Activated CD4-positive, alpha-beta T cell treated with anti-CD3 and anti-CD28 coated beads, Interleukin-2, amount 50 U/mL, for 4 hours (primary cell): ENCODE measurements at places on chromosomes 6 and 20.

GRCh38 chr20:57006411-57007170, 259.9 kb downstream of the BMP7 start:
- DNase-seq, result no peak

GRCh38 chr6:96499781-96500180, 21.8 kb upstream of the UFL1 start:
- DNase-seq, result peak; percentile 23

GRCh38 chr6:71198908-71199307, 89.7 kb upstream of the OGFRL1 start:
- DNase-seq, result no peak

DNA sequence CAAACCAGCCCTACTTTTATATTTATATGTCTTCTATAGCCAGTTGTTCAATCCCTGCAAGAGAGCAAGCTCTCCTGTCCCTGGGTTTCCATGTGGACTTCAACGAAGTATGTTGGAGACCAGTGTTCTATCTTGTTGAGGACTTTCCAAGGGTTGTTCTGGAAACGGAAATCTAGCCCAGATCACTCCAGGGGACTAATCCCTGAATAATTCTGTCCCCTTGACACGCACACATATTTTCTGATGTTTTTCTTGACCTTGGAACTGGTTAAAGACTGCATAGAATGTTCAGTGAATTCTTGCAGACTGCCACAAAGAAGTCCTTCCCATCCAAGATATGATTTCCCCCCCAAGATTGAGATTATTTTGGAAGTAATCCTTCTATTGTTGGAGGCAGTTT, 9.5 kb upstream of the MYLK2 start:
- DNase-seq, result no peak

DNA sequence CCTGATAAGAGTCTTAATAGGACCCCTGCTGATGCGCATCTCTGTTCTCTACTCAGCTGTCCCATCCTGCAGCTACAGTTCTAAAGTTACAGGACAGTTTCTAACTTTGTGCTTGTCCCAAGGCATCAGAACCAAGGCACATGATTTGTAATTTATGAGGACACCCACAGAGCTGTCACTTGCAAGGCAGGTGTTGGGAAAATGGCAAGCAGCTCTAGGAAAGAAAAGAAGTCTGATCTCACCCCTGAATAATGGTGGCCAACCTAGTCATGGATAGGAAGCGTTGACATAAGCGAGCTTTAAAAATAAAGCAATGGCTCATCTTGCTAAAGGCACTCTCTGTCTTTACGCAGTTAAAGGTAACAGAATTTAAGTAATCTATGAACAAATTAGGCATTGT, 127.6 kb upstream of the VGLL2 start:
- no peak for DNase-seq

DNA sequence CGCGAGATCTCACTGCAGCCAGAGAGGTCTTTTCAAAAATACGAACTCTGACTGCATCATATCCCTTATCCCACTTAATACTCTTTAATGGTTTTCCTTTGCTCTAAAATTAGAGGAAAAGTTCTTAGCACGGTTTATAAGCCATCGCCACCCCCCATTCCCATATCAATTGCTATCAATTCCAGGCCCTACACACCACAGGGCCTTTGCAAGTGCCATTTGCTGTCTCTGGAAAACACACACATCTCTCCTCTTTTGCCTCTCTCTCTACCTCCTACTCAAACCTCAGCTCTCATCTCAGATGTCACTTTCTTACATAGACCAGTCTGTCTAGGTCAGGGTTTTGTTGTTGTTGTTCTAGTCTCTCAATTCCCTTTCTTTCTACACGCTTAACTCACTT, 9.8 kb downstream of the SLC22A23 start:
- no peak for DNase-seq

GRCh38 chr20:41308290-41308711, 9.2 kb downstream of the ZHX3 start:
- DNase-seq, result no peak

- DNase-seq, result no peak
Measured at GRCh38 chr6:125165256-125165655, 11.7 kb downstream of the TPD52L1 start.

DNA sequence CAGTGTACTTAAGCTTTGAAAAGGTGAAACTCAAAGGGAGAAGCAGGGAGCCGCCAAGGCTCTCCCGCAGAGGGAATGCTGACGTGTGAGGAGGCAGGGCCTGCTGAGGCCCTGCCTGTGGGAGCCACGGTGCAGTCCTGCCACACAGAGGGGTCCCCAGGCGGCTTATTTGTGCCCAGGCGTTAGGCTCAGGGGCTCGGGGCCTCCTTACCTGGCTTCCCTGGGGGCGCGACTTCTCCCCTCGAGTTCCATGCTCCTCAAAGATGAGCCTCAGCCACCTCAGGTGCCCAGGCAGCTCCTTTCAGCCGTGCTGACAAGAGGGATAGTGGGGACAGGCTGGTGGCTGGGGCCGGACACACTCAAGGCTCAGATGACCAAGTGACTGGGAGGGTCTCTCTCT, 2.2 kb upstream of the KIF25 start:
- no peak for DNase-seq

DNA sequence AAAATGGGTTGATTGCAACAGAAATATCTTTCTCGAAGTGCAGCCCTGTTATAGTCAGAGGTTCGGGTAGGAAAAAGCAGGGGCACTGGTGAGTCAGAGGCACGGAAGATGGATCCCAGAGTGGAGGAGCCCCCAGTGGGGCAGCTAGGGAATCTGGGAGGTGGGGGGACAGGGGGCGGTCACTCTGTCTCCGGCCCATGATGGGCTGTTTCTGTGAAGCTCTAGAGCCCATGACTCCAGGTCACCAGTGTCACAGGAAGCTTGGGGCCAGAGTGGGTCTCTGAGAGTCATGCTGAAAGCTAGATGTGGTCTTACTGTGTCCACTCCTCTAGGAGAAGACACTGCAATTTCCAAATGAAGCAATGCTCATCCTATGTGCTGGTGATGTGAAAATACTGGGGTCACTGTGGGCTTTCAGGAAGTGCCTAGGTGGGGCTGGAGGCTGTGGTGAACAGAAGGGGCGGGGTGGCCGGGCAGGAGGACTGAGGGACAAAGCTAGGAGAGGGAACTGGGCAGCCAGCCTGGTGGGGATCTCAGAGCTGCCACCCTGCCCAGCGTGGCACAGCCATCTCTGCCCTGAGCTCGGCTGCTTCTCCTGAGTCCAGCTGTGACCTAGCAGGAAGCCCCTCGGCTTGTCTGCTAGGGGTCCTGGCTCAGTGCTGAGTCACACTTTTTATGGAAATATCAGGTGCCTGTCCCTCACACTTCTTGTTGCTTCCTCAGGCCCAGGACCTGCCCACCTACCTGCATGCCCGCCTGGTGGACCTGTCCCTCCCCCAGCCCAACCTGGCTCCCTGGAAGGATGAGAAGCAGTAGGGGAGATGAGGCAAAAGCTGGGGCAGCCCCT, 54.2 kb downstream of the IRF4 start:
- no peak for DNase-seq

DNA sequence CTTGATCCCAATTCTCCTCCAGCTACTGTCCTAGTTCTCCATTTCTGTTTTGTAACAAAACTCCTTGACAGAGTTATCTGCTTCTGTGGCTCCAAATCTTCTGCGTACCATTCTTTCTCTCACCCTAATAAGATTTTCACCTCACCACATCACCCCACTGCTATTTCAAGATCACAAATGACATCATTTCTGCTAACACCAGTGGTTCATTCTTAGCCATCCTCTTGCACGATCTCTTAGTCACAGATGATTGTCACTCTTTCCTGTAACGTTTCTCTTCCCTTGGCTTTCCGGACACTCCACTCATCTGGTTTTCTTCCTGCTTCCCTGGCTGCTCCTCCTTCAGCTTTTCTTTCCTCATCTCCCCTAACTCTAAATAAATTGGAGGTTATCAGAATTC, 56.8 kb upstream of the FABP7 start:
- no peak for DNase-seq

- DNase-seq, result no peak
Measured at GRCh38 chr6:105892577-105893262, 193.4 kb upstream of the PRDM1 start.

DNA sequence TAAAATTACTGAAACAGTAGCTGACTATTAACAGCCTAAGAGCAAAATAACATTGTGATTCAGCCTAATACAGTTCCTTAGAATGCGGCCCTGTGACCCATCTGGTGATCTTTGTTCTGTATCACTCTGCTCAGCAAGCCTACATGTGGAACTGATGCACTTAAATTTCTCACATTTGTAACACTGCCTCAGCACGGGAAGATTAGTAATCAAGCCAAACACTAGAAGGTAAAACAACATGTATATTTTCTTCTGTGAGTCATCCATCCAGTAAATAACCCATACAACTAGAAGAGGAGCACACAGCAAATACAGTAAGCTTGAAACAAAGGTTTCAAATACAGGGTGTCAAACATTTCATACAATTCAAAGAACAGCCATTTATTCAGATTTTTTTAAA, 189.7 kb upstream of the NOX3 start:
- no peak for DNase-seq

- no peak for DNase-seq
Measured at GRCh38 chr20:56428410-56428809, 16.4 kb downstream of the CASS4 start.

DNA sequence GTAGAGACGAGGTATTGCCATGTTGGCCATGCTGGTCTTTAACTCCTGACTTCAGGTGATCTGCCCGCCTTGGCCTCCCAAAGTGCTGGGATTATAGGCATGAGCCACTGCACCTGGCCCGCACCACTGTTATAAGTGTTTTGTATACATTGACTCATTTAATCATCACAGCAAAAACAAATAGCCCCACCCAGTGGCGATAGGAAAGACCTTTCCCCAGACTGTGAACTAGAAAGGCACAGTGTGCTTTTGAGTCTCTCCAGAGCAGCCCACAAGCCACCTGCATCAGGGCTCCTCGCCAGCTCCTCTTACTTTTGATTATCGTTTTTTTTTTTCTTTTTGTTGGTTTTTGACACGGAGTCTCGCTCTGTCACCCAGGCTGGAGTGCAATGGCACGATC, 27.9 kb upstream of the ZFP64 start:
- no peak for DNase-seq

DNA sequence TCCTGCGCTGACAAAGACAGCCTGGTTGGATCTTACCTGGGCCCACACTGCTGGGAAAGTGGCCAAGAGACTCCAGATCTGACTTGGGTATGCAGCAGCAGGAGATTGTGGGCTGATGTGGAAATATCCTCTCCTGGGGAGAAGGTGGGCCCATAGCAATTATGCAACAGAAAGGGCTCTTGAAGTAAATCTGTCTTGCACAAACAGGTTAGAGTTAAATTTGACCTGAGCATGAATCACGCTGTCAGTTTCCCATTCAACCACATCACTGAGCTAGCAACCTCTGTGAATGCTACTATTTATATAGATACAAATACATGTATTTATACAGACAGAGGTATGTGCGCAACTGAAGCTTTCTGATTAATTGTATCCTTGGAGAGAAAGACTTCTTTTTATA, 28.3 kb upstream of the PDYN start:
- DNase-seq, result no peak

DNA sequence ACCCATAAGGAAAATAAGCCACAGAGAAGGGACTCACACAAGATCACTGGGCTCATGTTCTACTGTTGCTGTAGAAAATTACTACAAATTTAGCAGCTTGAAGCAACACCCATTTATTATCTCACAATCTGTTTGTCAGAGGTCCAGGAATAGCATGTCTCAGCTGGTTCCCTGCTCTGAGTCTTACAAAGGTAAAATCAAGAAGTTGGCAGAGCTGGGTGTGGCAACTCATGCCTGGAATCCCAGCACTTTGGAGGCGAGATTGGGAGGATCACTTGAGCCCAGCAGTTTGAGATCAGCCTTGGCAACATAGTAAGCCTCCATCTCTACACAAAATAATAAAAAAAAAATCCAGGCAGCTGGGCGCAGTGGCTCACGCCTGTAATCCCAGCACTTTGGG, 28.5 kb upstream of the ZNF831 start:
- no peak for DNase-seq

GRCh38 chr6:41226752-41227151, 1.4 kb upstream of the TREML4 start:
- DNase-seq, result no peak

GRCh38 chr6:131586543-131586942, 13.5 kb downstream of the ARG1 start:
- no peak for DNase-seq

- no peak for DNase-seq
Measured at GRCh38 chr6:168527451-168528210, 86.6 kb downstream of the SMOC2 start.

DNA sequence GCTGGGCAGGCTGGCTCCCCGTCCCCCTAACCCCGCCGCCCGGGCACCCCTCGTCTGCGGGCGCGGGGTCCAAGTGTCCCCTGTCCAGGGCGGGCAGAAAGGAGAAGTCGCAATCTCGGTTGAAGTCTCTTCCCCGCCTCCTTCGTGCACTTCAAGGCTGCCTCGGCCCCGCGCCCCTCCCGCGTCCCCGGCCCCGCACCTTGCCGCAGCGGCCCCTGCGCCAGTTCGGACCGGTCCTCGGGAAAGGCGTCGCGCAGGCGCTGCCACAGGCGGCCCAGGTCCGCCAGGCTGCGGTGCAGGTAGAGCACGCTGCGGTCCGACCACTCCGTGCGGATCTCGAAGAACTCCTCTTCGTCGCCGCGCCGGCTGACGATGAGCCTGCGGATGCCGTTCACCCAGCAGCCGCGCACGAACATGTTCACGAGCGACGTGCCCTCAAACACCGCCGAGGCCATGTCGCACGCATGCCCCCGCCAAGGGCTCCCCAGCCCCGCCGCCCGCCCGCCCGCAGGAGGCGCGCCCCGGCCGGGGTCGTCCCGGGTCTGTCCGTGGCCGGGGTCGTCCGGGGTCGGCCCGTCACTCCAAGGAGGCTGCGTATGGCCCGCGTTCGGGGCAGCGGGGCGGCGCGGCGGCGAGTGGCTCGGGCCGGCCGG, at the start of gene PXDC1:
Gene PXDC1 (minus strand): TSS at position 637 of the 653 bp plus-strand sequence. CDS start 182 bp downstream, at position 455.
- peak; percentile 20 for DNase-seq

GRCh38 chr6:37303091-37303660, 45.2 kb upstream of the TMEM217 start:
- DNase-seq, result no peak

GRCh38 chr20:24753130-24753529, 195.9 kb upstream of the CST7 start:
- DNase-seq, result no peak
